Glomerular endothelial cell (primary cell): ENCODE measurements at places on chromosomes 7 and 10. TPM values are rescaled to one million over a fixed set of nuclear protein-coding genes. Genes with fewer than 3 reads are reported as not detected.

- DNase-seq: no peak
Measured at GRCh38 chr7:63093481-63093880, 905.2 kb upstream of the ZNF722 start.

- no peak for DNase-seq
Measured at GRCh38 chr7:49245062-49245461, 320.7 kb downstream of the CDC14C start.

DNA sequence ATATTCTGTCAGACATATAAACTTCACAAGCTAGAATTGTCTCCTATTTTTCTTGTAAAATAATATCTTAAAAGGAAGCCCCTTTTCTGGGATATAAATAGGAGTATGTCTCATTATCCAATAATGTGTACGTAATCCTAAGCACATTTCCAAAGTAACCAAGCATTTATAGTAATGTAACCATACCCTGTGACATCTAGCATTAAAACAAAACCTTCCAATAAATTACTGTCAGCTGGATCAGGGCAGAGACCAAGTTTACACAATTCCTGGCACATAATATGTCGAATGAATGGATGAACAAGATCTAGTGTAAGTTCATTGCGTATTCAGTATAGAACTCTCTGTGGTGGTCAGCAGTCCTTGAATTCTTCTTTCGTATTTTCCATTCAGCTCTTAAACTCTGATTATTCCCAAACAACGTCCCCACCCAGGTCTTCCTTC, 14.3 kb downstream of the CPED1 start:
- no peak for DNase-seq

- DNase-seq: no peak
Measured at GRCh38 chr7:46871516-46871915, 710.4 kb downstream of the TNS3 start.

DNA sequence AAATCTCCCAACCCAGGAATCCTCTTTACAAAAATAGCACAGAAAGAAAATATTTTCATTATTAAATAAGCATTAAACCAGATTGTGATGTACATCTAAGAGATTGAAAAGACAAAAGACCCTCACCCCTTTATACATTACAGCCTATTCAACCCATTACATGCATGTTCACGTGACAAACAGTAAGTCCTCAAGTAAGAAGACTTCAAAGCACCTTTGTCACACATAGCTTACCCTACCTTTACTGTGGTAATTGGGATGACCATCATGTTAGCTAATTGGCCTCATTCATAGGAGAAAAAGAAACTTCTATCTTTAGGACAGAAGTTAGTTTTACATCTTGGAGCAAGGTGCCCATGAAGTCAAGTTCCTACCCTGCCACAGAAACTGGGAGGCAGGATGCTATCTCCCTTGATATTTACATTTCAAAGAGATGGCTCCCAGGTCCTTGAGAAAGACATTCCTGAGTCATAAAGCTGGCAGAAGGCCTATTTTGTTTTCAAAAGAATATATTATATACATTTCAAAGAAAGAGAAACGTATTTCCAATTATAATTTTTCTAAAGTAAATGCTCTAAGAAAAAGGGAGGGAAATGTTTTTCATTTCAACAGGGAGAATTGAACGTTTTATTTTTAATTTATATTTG, 48.1 kb downstream of the GNAI1 start:
- no peak for DNase-seq

- no peak for DNase-seq
Measured at GRCh38 chr7:129698516-129699418, 87.2 kb downstream of the NRF1 start.

NUTM2B gene
- 0.34 and 0.99 TPM in 2 replicates for total RNA-seq

- DNase-seq: no peak
Measured at GRCh38 chr10:93821051-93821772, 63.5 kb downstream of the LGI1 start.

- no peak for DNase-seq
Measured at GRCh38 chr7:142468871-142469665, 211.2 kb upstream of the PRSS58 start.

GRCh38 chr7:8141070-8141469, 120.9 kb downstream of the ICA1 start:
- DNase-seq: no peak

DNA sequence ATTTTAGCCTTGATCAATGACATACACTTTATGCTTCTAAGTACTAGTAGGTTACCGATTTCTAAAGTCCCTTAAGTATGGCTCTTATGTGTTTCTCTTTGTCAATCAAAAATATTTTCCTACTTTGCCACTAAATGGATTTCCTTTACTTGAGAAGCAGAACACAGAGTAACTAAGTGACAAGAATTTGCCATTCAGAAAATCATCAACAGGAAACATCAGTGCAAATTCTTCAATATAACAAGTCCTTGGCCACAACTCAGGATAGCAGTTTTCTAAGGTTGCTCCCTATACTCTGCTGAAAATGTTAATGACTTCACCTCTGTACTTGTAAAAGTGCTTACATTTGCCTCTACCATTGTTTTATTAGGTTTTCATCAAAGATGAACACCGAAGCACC, 239.6 kb upstream of the SLC26A5 start:
- no peak for DNase-seq

GRCh38 chr7:127654404-127655394, 2.7 kb downstream of the SND1 start:
- no peak for DNase-seq

GRCh38 chr10:22900841-22901601, 26.8 kb upstream of the ARMC3 start:
- DNase-seq: no peak

GRCh38 chr7:123282181-123282580, 82.4 kb upstream of the SLC13A1 start:
- no peak for DNase-seq

DNA sequence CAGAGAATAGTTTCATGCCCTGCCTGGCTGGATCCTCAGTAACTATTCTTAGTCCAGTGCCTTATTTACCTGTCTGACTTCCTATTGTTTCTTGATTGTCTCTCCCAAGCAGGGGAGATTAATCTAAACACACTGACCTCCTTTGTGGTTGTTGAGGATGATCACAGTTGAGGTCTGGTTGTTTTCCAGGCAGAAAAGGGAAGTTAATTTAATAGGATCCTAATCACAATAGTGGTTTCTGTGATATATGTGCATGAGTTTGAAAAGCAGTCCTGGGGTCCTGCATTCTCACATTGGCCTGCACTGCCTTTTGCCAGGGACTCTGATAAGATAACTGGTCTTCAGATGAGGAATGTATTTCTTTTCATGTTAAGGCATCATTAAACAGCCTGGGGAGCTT, 130.1 kb downstream of the SND1 start:
- no peak for DNase-seq

KIAA1549 gene
- 7.8 and 8.7 TPM in 2 replicates for total RNA-seq
